Left cardiac atrium (tissue), 4 donors: ENCODE measurements at places on chromosomes 12 and 14. TPM values are rescaled to one million over a fixed set of nuclear protein-coding genes. Genes with fewer than 3 reads are reported as not detected.

- DNase-seq, result no peak
These were observed 425.2 kb upstream of the MIS18BP1 start for GRCh38 chr14:45678163-45678562.

Gene ZDHHC22
- total RNA-seq, result not detected

- DNase-seq, result no peak
These were observed 74.9 kb downstream of the TESC start for GRCh38 chr12:117023998-117024960.

- no peak for DNase-seq
These were observed 1.4 kb upstream of the ACSM4 start for GRCh38 chr12:7302266-7302986.

Gene YEATS4
- total RNA-seq, result 7.2 TPM

Gene OASL
- 0.35 TPM for total RNA-seq

GRCh38 chr14:69999261-69999674, 120.1 kb downstream of the SMOC1 start:
- DNase-seq, result peak; percentile 50

Gene SCARB1
- 31.3 TPM for total RNA-seq

Gene NEUROD4
- not detected for total RNA-seq

- DNase-seq, result peak; percentile 65
These were observed 23.6 kb downstream of the PACS2 start for GRCh38 chr14:105337966-105338741.

DNA sequence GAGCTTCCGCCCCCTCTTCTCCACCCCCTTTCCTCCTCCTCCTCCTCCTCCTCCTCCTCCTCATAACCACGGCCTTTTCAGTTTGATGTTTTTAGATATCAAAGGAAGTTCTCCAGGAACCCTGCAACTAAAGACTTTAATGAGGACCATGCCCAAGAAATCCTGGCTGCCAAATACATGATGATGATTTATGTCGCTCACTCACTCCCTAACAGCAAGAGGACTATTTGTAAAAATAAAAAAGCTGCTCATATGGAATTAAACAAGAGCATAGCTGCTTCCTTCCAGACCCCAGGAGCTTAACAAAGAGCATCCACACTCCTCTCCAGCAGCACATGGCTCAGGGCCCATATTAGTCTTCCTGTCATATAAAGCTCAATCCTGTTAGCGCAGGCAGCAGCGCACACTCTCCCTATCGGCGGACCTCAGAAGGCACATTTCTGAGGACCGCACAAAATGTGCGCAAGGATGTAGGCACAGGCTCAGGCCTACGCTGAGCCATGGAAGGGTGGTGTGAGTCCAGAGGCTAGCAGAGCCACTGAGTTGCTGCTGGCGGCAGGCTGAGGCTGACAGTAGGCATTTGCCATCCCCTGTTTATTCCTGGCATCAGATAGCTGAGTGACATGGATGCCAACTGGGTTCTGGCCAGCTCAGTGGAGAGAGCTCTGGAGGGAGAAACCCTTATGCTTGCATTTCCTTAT, 232.8 kb downstream of the MSRB3 start:
- peak; percentile 61 for DNase-seq

- DNase-seq, result no peak
These were observed 13.9 kb downstream of the COPZ1 start for GRCh38 chr12:54338698-54339296.

GRCh38 chr14:24079491-24080141, 8.3 kb downstream of the CPNE6 start:
- DNase-seq, result no peak

DNA sequence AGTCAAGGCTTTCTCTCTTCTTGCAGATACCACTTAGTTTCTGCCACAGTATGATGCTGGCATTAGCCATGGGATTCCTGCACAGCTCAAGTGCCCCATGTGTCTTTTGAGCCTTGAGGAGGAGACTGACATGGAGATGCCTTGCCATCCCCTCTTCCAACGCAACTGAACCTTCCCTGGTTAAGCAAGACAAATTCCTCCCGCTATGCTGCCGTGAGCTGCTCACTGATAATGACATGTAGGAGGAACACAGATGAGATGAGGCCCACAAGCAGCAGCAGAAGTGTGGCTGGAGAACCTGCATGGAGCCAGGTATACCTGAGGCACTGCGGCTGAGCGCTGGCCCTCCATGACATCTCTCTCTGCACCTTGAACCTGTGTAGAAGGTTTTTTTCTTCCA, 15.4 kb upstream of the PPP1R1A start:
- DNase-seq, result no peak

DNA sequence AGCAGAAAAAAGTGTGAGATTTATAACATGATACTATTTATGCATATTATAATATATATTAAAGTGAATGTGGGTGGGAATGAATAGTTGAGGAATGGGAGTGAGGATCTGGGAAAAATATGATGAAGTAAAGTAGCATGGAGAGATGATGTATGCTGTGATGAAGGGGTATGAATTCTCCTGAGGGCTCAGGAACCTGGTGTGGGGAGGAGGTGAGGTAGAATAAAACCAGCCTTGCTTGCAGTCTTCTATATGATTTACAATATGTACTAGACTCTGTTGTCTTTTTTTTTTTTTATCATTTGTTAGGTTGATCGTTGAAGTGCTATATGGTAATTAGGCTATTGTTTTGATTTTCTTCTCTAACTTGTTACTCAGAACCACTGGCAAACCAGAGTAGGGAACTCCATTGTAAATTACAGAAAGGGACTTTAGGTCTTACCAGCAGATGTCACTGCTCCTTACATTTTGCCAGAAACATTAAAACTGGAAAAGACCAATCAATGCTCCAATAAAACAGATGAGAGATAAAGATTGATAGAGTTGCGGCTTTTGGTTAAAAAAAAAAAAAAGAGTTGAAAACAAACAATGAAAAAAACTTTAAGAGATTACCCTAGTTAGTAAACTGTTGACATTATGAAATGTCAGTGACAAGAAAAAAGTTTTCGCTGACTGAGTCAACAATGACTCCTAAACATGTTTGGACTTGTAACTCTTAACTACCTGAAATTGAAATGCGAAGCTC, 39.9 kb downstream of the ATL1 start:
- DNase-seq, result no peak

Gene LRRC10
- 12.0 TPM for total RNA-seq

Gene PPFIA2
- total RNA-seq, result 0.35 TPM

Gene GPRC5A
- total RNA-seq, result 5.6 TPM

Gene BCL11B
- 0.29 TPM for total RNA-seq

GRCh38 chr12:123134826-123135225, 16.1 kb downstream of the PITPNM2 start:
- DNase-seq, result no peak

- DNase-seq, result no peak
These were observed 131.3 kb upstream of the RAP1B start for GRCh38 chr12:68479261-68479895.

Gene TROAP
- 1.5 TPM for total RNA-seq

- no peak for DNase-seq
These were observed 11.8 kb downstream of the FOXG1 start for GRCh38 chr14:28778138-28779117.

Gene ANKRD13A
- total RNA-seq, result 20.4 TPM

- DNase-seq, result no peak
These were observed 141.7 kb upstream of the NRXN3 start for GRCh38 chr14:78028471-78028870.

DNA sequence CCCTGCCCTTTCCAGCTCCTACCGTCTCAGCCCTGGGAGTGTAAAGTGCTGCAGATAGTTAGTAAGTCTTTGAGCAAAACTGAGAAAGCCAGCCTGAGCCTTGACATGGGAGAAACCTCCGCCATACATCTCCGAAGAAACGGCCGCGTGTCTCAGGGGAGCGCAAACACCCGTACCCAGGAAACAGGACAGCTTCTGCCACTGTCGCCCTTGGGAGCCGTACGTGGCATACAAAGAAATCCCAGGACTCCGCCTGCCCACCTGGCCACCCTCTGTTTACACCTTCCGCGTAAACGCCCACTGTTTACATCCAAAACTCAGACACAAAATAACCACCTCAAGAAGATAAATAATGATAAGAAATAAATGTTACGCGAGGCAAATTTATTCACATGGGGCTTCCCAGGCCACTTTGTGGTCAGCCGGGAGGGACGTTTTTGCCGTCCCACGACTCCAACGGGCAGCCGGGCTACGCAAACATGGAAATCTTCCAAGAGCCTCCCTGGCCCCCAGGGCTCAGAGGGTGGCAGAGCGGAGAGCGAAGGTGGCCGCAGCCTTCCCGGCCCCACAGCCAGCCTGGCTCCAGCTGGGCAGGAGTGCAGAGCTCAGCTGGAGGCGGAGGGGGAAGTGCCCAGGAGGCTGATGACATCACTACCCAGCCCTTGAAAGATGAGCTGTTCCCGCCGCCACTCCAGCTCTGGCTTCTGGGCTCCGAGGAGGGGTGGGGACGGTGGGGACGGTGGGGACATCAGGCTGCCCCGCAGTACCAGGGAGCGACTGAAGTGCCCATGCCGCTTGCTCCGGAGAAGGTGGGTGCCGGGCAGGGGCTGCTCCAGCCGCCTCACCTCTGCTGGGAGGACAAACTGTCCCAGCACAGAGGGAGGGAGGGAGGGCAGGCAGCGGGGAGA, at the start of gene BDKRB2:
BDKRB2 (plus strand) TSS at position 689 of the 908 bp plus-strand sequence. CDS start 32,269 bp downstream, outside the sequence.
- DNase-seq, result peak; percentile 69

GRCh38 chr14:75697386-75697785, 36.3 kb downstream of the TTLL5 start:
- no peak for DNase-seq

DNA sequence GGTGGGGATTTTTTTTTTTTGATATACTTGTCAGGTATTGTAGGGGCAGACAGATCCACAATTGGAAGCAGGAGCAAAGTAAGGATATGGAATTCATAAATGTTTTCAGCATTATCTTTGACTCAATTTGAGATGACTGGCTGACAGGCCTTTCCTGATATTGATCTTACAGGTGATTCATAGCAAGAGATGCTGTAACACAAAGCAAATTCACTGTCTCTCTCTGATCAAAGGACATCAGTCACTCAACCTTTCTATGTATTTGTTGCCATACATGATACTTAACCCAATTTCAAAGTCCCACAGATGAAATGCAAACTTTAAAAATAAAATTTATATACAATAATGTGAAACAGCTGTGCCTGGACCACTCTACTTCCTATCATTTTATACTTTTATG, 1506.9 kb downstream of the AACS start:
- DNase-seq, result no peak

- peak; percentile 85 for DNase-seq
These were observed 27.2 kb upstream of the PNMA1 start for GRCh38 chr14:73741386-73741875.

DNA sequence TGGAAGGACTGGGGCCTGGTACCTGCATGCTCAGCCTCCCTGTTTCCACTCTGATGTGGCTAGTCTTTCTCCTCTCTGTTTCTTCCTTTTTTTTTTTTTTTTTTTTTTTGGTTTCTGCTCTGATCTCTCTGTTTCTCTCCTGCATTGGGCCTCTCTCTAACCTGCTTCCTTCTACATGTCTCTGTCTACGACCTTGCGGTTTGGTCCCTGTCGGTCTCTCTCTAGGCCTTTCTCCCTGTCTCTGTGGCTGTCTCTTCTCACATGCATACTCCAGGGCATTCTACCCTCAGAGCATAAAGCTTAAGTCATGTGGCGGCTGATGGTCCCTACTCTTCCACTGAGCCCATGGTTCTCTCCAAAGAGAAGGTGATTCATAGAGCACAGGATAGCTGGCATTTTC, 1096.6 kb downstream of the BCL11B start:
- no peak for DNase-seq

Gene MRPS35
- total RNA-seq, result 40.6 TPM

Gene GALNT16
- total RNA-seq, result 28.8 TPM

GRCh38 chr14:58599707-58600106, 38.1 kb upstream of the DACT1 start:
- DNase-seq, result no peak

DNA sequence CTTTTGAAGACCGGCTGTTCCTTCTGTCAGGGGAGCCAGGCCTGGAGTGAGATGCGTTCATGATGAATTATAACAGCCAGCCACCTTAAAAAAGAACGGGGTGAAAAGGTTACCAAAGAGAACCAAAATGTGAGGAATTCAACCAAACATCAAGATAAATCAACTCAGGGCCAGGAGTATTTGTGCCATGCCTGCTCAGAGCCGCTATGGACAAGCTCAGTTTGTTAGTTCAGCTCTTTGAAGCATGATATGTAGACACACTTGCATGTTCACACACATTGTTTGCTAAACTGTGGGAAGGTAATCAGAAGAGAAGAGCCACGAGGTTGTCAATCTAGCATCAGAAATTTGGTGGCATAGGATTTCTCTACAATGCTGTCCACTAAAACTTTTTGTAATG, 367.4 kb upstream of the TBX3 start:
- DNase-seq, result no peak

Gene KICS2
- total RNA-seq, result 3.5 TPM

Gene OR6C2
- total RNA-seq, result not detected

GRCh38 chr12:123037791-123038190, 57.3 kb downstream of the ARL6IP4 start:
- no peak for DNase-seq

DNA sequence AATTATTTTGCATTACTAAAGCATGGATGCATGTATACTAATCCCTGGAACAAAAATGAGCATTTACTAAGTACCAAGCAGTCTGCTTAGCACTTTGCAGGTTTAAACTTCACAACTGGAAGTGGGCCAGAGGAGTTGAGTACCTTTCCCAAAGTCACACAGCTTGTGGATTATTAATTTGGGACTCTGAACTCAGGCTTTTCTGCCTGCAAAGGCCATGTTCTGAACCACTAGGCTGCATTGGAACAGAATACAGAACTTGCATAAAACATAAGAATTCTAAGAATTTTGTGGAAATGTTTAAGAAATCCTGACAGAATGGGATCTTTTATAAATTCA, 132.9 kb upstream of the AMIGO2 start:
- no peak for DNase-seq

GRCh38 chr14:26663506-26663905, 65.7 kb upstream of the NOVA1 start:
- DNase-seq, result no peak

- DNase-seq, result peak; percentile 82
These were observed 1.6 kb upstream of the INF2 start for GRCh38 chr14:104687601-104688504.

DNA sequence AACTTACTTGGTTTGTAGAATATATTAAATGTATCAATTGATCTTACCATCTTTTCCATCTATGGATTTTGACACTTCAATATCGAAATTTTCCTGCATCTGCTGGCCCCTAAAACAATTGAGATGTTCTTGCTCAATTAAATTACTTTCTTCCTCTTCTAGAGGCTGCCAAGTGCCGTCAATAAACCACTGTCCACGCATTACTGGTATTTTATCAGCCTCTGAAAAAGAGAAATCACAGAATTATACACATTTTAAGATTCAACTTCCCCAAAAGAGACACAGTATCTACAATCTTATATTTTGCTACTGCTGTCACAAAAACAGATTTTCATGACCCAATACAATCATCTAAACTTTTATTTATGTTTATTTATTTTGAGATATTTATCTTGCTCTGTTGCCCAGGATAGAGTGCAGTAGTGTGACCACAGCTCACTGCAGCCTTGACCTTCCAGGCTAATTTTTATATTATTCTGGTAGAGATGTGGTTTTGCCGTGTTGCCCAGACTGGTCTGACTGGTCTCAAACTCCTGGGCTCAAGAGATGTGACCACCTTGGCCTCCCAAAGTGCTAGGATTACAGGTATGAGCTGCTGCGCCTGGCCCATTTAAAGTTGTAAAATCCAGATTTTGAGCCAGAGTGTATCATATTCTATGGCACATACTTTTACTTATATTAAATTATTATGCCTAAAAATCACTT, 49.3 kb downstream of the DDHD1 start:
- no peak for DNase-seq

GRCh38 chr12:47757840-47758583, 668 bp downstream of the RAPGEF3 start:
- DNase-seq, result peak; percentile 55
